Stimulated activated CD4-positive, alpha-beta T cell treated with anti-CD3 and anti-CD28 coated beads, Interleukin-15, amount 100 ng/mL, for 48 hours (primary cell): ENCODE measurements at places on chromosomes 1 and 21.

GRCh38 chr1:182198006-182198605 is 136.6 kb upstream of the ZNF648 start:
- DNase-seq = no peak

GRCh38 chr21:34668803-34669148 is at the start of gene CLIC6:
Gene CLIC6 (plus strand): TSS chr21:34668994. CDS start chr21:34669389, 395 bp downstream.
- no peak for DNase-seq

DNA sequence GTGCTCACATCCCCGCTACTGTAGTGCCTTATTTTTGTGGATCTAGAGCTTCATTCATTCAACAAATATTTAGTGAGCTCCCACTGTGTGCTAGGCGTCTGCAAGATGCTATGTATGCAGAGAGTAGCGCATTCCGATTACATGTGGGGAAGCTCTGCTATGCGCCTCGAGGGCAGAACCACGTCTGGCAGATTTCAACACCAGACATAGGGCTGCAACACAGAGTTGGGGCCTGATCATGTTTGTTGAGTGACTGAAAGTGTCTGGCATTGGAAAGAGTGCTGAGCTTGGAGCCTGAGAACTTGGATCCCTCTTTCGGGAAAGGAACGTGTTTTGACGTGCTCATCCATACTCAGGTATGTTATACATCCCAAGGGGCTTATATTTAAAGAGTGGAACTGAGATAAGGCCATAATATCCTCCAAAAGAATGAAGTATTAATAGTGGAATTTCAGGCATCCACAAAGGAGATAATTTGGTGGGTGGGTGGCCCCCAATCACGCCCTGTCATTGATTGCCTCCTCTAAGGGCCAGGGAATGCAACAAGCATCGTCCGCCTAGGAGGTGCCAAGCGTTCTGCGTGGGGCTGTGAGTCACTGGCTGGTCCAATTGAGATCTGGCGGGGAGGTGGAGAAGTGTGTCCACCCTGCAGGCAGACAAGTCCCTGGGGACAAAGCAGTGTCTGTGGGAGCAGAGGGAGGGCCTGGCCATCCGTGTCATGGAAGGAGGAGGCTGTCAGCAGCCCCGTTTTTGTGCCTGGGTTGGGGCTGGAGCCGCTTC is 62.8 kb upstream of the ZBTB40 start:
- DNase-seq = no peak

DNA sequence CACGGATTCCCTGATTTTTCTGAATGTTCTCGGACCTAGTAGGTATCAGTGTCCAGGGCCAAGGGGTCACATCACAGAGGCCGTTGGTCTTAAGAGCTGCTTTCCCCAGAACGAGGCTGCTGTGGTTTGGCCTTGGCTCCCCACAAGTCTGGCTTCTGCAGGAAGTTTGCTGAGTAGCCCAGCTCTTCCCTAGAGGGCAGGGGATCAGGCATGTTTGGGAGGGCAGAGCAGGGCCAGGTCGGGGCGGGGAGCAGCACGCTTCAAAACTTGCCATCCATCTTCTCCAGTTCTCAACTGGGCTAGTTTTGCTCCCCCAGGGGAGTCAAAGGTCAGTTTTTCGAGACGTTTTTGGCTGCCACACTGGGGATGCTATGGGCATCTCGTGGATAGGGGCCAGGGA is 37.0 kb downstream of the MAN1C1 start:
- no peak for DNase-seq

- no peak for DNase-seq
Measured at GRCh38 chr1:204465546-204466415, 28.8 kb downstream of the PIK3C2B start.

DNA sequence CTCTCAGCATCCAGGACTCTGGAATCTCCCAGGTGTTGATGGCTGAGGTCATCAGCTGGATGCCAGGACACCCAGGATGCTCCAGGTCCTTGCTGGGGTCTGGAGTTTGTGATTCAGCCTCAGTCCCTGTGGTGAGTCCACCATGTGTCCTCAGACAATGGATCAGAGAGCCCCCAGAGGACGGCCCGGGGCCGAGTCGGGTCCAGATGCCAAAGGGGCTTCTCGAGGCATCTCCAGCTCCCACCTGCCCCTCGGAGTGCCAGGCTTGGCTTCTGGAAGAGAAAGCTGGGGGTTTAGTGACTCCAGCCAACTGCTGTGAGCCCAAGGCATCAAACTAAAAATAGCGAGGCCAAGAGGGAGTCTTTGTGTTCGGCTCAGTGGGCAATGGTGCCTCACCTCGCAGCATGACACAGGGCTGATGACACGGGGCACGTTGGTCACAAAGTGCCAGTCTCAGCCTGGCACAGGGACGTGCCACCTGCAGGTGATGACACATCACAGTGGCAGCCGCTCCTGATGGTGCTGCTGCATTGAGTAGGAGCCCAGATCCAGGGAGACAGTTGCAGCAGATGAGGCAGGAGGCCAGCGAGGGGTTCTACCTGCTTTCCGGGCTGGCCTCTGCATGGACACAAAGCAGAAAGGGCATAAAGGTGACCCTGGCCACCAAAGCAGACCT is 10.6 kb downstream of the PDE9A start:
- no peak for DNase-seq

GRCh38 chr1:36207339-36207738 is 16.9 kb upstream of the THRAP3 start:
- no peak for DNase-seq
